ENCODE measurements at places on chromosomes 4 and X.

GRCh38 chr4:16116493-16116990 is 32.7 kb upstream of the PROM1 start:
- no peak for DNase-seq

- no peak for DNase-seq
These were observed 234.6 kb downstream of the AFAP1 start for GRCh38 chr4:7705062-7705461.

- peak; percentile 98 for DNase-seq
These were observed 39.6 kb downstream of the CLCN3 start for GRCh38 chr4:169659716-169660670.

DNA sequence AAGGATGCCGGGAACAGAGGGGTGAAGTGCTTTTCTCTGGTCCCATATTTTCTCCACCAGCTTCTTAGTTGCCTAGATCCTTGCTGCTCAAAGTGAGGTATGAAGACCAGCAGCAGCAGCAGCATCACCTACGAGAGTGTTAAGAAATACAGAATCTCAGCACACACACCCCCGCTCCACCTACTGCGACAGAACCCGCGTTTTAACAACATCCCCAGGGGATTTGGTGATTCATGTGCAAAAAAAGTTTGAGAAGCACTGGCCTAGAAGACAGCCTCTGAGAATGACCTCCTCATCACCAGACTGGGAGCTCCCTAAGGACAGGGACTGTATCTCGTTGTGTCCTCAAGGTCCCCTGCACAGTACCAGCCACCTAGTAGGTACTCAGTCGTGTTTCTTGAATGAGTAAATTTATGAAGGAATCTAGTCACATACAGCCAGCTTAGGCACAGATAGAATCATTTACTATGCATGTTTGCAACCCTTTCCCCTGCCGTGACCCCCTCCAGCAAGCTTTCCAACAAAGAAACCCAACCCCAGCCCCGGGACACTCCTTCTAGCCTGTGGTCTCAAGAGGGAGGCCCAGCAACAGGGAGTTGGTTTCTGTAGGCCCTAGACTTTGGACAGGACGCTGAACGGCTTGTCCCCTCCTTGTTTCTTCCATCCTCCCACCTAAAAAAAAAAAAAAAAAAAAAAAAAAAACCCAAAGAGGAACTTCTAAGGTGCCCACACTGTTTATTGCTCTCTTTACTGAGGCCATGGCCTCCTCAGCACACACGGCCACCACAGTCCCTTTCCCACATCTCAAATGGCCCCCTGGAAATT is 21.5 kb downstream of the RTL5 start:
- no peak for DNase-seq

- no peak for DNase-seq
These were observed 498.0 kb upstream of the BOD1L1 start for GRCh38 chr4:14125375-14126129.

Measured in ACHN (cell line).